ENCODE measurements at places on chromosomes 5 and 9.
A peak's percentile ranks its signal among the peaks of the same experiment; 100 is the strongest.

DNA sequence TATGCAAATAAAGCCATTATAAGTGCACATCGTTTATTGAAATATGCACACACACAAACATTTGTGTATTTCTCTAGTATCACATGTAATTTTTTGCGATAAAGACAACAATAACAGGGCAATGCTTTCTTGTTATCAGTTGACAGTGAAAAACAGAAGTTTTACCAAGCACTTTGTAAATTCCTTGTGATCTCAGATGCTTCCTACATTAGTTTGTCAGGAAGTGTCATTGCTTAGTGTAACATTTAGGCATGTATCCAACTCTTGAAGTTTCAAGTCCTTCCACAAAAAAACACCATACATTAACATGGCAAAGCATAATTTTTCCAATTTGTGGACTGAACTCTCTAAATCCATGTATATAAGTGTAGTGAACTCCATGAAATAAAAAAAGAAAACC, 46.4 kb downstream of the MOCS2 start:
- no peak for DNase-seq

DNA sequence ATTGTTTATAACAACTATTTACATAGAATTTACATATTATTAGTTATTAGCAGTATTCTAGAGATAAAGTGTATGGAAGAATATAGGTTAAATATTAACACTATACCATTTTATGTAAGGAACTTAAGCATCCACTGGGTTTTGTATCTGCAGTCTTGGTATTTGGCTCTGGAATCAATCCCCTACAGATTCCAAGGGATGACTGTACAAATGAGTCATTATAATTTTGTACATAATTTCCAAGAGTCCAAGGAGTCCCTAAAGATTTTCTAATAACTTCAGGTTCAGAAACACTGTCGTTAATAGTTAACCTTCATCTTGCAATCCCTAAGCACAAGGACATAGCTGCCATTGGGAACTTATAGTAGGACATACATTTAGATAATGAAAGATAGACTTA, 254.8 kb upstream of the PDE4D start:
- DNase-seq, result no peak

- no peak for DNase-seq
Measured at GRCh38 chr5:122770477-122770876, 4.4 kb upstream of the SNX2 start.

- no peak for DNase-seq
Measured at GRCh38 chr9:79480639-79481038, 91.1 kb upstream of the TLE4 start.

DNA sequence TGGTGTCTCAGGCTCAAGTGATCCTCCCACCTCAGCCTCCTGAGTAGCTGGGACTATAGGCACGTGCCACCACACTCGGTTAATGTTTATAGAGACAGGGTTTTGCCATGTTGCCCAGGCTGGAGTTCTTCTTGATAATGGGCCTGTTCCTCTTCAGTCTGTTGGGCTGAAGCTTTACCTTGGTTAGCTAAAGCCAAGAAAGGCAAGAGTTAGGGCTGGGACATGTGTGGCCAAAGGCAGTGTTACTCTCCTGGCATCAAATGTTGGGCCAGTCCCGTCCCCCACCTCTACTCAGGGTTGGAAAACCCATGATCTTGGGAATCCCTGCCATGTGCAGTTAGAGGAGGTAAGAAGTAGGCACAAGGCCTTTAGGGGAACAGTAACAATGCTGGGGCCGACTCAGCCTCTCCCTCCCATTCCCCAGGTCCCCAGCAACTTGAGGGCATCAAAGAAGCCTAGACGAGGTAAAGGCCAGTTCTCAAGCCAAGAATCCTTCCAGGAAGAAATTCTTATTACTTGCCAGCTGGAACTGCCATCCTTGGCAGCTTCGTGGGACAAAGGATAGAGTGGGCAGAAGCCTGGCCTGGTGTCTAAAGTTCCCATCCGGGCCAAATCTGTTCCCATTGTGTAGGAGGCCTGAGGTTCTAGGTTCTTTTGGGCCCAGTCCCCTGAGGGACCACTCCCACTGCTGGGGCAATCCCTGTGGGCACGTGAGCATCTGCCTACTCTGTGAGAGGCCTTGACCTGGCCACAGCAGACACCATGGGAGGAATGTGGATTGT, 4.5 kb downstream of the EGR1 start:
- DNase-seq, result no peak

- no peak for DNase-seq
Measured at GRCh38 chr5:135011355-135012032, 22.5 kb downstream of the PITX1 start.

GRCh38 chr9:97176206-97176605, 131.3 kb upstream of the CCDC180 start:
- no peak for DNase-seq

DNA sequence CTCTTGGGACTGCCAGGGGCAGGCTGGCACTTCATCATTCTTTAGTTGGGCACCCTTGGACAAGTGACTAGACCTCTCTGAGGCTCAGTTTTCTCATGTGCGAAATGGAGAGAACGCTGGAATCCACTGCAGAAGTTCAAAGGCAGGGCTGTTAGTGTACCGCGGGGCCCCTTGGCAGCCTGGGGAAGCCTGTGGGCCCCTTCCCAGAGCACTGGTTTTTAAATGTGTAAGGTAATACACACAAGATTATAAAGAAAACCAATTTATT, 209.5 kb upstream of the MVB12B start:
- no peak for DNase-seq

DNA sequence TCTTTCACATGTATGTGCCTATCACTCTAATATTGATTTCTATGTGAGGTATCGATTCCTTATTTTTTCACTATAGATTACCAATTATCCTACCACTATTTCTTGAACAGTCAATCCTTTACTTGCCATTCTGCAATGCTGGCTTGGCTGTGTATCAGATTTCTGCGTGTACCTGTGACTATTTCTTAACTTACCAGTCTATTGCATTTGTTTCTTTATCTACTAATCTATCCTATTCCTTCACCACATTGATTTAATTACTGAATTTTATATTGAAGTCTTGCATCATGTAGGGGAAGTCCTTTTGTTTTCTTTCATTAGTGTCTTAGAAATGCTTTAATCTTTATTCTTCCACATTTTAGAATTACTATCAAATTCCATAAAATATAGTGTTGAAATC, 684.8 kb downstream of the LRRC70 start:
- no peak for DNase-seq

DNA sequence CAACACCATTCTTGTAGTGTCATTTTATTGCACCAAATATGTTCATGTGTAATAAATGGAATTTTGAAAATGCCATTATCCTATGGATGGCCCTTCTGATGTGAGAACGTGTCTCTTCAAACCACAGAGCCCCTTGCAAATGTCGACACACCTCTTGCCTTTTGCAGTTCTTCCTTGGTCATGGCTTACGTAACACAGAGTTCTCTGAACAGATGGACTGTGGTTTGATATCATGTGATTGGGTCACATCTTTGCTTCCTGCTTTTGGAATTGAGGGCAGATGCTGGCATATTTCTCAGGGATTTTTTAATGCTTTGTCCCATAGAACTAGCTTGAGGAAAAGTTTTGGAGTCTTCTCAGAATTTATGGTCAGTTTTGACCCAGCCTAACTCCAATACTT, 4.6 kb downstream of the TGFBR1 start:
- no peak for DNase-seq

DNA sequence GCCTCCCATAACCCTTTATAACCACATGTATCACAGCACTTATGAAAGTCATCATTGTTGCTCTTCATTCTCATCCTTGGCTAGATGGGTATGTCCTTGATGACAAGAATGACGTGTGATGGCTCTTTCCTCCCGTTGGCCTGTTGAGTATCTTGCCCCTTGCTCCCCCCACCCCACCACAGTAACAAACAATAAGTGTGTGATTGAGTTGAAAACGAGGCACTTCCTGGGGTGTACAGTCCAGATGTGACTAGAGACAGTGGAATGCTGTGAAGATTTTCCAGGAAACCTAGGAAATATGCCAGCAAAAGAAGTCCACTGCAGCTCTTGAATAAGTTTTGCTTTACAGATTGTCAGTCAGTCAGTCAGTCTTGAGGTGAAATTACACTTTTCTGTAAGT, 262.5 kb downstream of the ELAVL2 start:
- DNase-seq, result no peak

DNA sequence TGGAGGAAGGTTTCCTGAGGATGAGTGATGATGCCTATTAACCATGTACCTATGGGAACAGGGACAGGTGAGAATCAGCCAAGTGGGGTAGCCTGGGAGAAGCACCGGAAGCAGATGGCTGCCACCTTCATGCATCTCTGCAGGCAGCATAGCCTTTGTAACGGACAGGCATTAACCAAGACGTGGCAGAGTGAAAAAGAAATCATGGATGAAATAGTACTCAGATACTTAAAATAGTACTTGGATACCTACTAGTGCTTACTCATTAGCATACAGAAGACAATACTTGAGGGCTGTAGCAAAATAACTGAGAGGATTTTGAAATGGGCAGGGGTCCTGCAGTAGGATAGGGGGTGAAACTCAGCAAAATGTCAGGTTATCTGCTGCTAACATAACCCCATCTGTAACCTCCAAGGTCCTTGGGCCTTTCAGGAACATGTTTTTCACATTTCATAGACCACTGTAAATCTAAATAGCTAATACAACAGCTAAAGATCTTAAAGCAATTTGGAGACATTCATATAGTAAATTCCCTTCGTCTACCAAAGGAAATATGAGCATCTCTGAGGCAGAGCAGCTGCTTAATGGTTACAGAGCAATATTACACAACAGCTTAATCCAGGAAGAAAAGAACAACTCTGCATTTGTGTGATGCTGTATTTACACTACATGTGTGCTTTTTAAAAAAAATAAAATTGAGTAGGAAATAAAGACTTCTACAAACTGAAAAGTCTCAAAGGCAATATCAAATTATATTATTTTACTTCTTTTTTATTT, 154.3 kb downstream of the NFIB start:
- no peak for DNase-seq

- DNase-seq, result peak; percentile 62
Measured at GRCh38 chr5:180470966-180471582, 23.1 kb upstream of the CNOT6 start.

DNA sequence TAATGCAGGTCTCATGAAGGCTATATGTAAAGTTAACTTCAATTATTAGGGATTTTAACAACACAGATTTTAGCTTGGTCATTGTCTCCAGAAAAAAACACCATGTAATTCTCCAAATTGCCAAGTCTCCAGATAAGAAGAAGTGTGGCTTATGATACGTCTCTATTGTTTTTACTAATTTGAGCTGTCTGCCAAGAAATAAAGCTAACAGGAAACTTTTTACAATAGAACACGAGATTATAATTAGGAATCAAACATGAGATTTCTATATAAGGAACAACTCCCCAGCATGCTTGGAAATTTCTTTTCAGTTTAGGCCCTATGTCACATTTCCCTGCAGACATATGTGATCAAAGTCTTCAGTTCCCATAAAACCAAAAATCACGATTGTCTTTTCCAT, 142.7 kb downstream of the MCTP1 start:
- no peak for DNase-seq

DNA sequence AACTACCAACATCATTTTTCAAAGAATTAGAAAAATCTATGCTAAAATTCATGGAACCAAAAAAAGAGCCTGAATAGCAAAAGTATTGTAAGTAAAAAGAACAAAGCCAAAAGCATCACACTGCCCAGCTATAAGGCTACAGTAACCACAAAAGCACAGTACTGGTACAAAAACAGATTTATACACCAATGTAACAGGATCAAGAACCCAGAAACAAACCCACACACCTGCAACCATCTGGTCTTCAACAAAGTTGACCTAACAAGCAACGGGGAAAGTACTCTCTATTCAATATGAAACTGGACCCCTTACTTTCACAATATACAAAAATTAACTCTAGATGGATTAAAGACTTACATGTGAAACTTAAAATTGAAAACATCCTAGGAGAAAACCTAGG, 94.2 kb upstream of the TARS1 start:
- DNase-seq, result no peak

DNA sequence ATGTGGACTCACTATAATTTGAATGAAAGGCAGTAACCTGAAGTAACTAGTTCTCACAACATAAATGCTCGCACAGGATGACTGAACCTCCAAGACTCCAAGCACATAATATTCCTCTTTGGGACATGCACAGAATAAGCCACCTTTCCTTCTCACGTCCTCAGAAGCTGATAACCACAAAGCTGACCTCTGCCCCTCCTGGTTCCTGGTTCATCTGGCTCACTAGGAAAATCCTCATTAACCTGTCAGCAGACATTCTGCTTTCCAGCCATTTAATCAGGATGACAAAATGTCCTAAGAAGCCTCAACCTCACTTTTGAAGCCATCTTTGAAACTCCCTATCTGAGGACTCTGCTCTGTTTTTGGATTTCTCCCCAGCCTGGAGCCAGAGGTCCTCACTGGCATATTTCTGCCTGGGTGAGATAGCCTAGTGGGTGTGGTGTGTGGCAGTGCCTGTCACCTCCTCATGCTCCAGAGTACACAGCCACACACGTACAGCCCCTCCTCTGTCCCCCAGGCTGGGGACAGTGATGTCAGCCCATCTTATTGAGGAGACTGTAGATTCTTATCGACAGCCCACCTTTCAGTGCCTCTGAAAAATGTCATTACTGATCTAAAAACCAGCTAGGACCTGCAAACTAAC, 10.3 kb downstream of the ANKH start:
- no peak for DNase-seq

GRCh38 chr5:147388184-147389108, 121.4 kb downstream of the DPYSL3 start:
- no peak for DNase-seq
